NCI-H2171 treated with DMSO at 0.1 percent for 48 hours (cell line): ENCODE measurements at places on chromosomes 5 and 9.

DNA sequence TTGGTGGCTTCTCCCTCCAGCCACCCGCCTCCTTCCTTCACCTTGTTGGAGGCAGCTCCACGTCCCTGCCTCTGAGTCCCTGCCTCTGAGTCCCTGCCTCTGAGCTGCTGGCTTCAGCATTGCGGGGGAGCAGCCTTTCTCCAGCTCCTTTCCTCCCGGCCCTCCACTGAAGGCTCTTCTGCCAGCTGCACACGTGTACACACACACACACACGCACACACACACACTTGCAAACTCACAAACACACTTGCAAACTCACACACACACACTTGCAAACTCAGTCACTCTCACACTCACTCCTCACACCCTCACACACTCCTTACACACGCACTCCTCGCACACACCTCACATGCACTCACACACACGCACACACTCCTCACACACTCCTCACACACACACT, 45.1 kb downstream of the C9orf50 start:
- no peak for DNase-seq

DNA sequence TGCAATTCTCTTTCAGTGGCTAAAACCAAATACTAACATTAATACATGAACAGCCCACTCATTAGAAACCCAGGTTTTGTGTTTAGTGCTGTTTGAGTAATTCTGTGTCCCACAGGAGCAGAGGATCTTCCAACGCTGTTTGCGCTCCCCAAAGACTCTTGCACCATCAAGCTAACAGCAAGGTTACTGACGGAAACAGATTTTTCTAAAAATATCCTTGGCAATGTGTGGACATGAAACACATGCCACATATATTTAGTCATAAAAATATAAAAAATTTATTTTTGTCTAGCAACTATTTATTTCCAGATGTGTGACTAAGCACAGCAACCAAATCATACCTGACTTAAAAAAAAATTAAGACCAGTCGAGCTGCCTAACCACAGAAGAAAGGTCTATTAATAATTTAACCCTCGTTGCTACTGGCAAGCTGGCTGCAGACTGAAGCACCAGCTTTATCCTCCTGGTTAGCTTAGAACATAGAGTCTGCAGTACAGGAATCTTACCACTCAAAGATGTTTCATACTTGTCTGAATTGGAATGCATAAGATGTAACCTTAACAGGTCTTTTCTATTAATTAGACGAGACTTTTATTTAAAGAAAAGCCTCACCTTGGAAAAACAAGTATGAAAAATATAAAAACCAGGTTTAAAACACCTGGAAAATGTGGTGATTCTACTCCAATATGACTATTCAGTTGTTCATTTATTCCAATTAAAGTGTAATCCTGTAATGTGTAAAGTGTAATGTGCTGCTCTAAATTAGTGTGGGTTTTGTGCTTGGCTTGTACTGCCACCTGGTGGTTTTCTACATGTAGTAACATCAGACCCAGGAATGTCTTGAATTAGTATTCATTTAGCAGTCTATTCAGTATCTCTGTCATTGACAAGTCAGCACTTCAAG, 272.5 kb downstream of the EPB41L4A start:
- peak; percentile 43 for DNase-seq

GRCh38 chr5:65961633-65962032, 35.3 kb downstream of the ERBIN start:
- no peak for DNase-seq

- no peak for DNase-seq
Measured at GRCh38 chr9:77968506-77968905, 63.1 kb downstream of the GNAQ start.

DNA sequence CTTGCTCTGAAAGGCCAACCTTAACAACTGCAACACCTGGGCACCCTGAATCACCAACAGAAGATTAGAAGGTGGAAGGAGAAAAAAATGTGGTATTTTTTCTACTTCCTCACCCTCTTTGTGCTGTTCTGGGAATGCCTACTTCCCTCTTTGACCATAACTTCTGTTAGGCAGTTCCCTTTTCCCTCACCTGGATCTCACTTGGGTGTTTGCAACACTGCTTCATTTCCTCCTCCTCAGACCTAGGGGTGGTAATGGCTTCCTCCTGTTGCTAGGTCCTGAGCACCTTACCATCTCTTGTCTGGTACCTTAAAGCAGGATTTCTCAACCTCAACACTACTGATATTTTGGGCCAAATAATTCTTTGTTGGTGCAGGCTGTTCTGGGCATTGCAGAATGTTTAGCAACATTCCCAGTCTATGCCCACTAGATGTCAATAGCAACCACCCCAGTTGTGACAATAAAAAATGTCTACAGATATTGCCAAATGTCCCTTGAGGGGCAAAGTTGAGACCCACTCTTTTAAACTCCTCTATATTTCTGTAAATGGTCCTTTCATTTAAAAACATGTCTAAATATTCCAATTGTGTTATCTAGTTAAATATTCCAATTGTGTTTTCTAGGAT, 300.0 kb upstream of the VLDLR start:
- no peak for DNase-seq

GRCh38 chr5:150137997-150138396, 17.6 kb downstream of the PDGFRB start:
- DNase-seq, result no peak

DNA sequence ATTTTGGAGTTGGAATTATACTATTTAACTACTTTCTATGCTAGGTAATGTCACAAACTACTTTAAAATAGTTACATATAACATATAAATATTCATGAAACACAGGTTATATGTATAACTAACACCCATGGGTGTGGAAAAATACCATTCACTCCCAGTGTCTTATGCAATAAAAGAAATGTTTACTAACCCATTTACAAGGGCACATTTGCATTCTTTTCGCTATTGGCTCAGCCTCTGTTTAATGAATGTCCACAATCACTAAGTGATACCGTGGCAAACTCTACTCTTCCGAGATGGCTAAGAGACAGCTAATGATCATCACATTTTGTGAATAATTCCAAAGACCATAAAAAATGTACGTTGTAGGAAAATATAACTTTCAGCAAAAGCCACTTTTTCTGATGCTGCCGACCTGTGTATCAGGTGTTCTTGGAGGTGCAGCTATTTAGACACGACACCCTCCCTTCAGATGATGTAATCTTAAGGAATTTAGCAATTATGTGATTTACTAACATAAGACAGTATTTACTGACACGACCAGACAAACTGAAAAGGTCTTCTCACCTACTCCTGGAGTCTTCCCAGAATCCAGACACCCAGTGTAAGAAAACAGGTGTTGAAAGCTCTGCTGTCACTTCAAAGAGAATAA, 121.7 kb upstream of the FAM120A start:
- DNase-seq, result no peak

DNA sequence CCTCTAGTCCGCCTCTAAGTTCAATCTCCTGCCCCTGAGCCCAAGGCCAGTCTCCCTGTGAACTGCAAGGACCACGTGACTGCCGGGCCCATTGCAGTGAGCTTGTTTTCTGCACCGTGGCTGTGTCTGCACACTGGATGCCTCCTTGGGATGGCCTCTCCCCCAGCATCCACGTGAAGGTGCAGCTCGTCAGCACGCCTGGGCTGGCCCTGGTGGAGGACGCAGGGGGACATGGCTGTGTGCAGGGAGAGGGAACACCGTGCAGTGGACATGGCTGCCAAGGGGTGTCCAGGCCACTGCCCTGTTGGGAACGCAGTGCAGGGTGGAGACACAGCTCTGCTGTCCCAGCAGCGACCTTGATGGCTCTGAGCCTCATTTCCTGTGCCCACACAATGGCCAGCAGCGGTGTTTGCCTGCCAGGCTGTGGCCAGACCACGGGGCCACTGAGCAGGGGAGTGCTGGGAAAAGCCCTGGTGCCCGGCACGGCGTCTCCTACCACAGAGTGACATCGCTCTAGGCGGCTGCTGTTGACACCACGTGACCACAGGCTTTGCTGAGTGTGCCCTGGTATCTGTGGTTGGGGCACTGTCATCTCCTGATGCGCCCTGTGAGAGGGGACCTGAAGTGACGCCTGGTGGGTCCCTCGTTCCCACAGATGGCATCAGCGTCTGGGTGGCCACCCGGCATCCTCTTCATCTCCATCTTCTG, 26.9 kb upstream of the EXOC3 start:
- no peak for DNase-seq

DNA sequence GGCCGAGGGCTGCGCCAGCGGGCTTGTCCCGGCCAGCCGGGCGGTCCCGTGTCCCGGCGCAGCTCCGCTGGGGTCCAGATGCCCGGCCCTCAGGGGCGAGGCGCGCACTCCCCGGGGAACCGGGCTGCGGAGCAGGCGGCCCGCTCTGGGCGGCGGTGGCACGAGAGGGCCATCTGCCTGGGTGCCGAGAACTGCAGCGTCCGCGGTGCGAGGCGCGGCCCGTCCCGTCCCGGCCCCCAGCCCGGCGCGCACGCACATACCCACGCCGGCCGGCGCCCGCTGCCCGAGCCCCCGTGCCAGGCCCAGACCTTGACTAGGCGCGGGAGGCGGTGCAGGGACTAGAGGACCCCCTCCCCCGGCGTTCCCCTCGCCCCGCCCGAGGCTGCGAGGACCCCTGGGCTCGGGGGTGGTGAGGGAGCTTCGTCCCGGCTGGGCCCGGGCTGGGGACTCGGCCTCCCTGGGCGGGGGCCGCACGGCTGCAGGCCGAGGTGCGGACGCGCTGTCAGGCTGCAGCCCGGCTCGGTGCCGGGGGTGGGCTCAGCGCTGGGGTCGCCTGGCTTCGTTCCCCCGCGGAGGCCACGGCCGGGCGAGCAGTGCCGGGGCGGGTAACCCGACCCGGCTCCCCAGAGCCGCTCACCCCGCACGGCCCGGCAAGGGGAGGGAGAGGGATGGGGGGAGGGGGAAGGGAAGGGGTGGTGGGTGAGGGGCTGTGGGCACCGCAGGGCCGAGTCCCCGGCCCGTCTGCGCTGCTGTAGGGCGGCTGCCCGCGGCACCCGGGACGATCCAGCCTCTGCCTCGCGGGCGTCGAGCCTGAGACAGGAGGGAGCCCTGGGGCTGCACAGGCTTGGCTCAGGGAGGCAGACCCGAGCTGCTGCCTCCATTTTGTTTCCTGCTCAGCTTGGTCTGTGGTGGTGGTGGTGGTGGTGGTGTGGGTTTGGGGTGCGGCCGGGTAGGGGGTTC, 1.2 kb upstream of the NSD1 start:
- DNase-seq, result no peak

GRCh38 chr5:74054641-74055421, 428.8 kb downstream of the ARHGEF28 start:
- DNase-seq, result peak; percentile 25

DNA sequence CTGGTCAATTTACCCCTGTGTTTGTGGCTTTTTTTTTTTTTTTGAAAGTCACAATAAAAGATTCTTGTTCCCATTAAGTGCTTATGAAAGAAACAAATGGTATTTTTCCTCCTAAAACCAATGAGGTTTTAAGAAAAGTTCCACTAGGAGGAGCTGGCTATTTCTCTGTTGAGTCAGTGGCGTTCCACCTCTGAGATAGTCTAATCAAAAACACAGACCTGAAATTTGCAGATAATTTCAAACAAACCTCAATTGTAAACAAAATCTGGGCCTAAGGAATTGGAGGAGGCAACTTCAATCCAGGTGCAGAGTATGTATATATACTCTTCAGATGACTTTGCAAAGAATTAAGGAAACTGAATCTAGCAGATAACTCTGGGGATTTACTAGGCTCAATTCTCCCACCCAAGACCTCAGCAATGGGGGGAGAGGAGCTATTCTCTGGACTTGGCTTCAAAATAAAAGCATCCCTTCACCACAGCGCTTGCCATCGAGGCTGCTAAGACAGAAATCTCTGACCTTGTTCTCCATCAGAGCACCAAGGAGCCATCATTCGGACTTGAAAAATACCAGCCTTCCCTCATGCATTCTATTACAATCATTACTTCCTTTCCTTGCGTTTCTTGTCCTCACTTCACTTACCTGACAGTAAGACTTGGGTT, 52.4 kb downstream of the FANCC start:
- no peak for DNase-seq

DNA sequence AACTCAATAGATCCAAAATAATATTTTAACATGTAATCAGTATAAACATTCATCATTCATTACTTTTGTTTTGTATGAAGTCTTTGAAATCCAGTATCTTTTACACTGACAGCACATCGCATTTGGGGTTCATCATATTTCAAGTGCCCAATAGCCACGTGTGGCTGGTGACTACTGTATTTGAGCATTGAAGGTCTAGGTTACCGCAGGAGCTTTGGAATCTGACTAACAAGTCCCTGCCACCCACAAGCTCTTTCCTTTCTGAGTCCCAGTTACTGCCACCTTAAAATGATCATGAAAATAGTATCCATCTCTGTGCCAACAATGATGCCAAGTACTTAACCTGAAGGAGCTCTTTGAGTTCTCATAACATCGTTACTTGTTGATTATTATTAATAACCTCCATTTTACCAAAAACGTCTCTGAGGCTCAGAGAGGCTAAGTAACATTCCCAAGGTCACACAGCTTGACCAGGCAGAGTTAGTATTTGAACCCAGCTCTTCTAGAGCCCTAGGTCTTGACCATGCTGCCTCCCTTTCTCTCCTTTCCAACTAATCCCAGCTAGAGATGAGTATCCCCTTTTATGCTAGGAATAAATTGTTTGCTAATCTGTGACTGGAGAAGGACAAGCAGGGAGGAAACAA, 24.2 kb downstream of the ARHGEF37 start:
- DNase-seq, result no peak
